Activated naive CD4-positive, alpha-beta T cell treated with anti-CD3 and anti-CD28 coated beads for 36 hours (primary cell): ENCODE measurements at places on chromosomes 2 and 18. TPM values are rescaled to one million over a fixed set of nuclear protein-coding genes. Genes with fewer than 3 reads are reported as not detected.

The RAB17 gene
- not detected for total RNA-seq

The CYP26B1 gene
- total RNA-seq, result not detected

The MRPS9 gene
- 45.3 TPM for total RNA-seq

The TRIM54 gene
- total RNA-seq, result not detected

DNA sequence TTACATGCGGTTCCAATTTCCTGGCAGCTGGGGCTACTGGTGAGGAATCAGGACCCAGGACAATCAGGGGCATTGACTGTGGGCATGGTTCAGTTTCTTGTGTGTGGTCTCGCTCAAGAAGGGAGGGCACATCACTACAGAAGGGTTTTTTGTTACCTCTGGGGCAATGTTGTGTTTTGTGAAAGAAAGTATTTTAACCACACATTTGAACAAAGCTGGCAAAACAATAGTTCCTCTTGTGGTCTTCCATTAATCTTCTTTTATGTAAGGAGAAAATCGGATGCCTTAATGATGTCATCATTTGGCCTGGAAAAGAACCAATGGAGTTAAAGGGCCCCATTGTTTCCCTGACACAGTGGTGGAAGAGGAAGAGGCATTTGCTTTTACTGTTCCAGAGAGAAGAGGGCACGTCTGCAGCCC lies 197.4 kb downstream of the SH3BP4 start:
- DNase-seq, result no peak
- H3K4me1 ChIP-seq, result no peaks in the 10 kb centered on the region
- H3K4me3 ChIP-seq, result no peak overlapping the region

- H3K4me1 ChIP-seq, result no peaks in the 10 kb centered on the region
- H3K4me3 ChIP-seq, result no peak overlapping the region
- H3K27ac ChIP-seq, result no peak overlapping the region
- H3K36me3 ChIP-seq, result no peaks in the 10 kb centered on the region
- DNase-seq, result no peak
- no peaks in the 10 kb centered on the region for H3K27me3 ChIP-seq
These were observed 30.5 kb downstream of the LRP1B start for GRCh38 chr2:142100139-142100873.

- H3K27me3 ChIP-seq, result peaks cover 10% of the 10 kb centered on the region
- no peak overlapping the region for H3K4me3 ChIP-seq
- peaks cover 6% of the 10 kb centered on the region for H3K4me1 ChIP-seq
These were observed 41.8 kb upstream of the SP3 start for GRCh38 chr2:174007010-174007409.

DNA sequence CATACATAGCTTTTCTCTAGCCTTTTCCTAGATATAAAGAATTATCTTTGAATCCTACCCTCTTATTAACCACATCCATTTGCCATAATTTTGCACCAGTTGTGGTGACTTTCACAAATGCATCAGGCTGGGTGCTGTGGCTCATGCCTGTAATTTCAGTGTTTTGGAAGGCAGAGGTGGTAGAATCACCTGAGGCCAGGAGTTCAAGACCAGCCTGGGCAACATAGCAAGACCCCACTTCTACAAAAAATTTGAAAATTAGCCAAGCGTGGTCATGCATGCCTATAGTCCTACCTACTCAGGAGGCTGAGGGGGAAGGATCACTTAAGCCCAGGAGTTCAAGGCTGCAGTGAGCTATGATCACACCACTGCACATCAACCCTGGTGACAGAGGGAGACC lies 672.4 kb upstream of the CHAC2 start:
- H3K27ac ChIP-seq, result no peak overlapping the region
- H3K4me1 ChIP-seq, result no peaks in the 10 kb centered on the region
- no peak for DNase-seq
- H3K36me3 ChIP-seq, result no peaks in the 10 kb centered on the region

DNA sequence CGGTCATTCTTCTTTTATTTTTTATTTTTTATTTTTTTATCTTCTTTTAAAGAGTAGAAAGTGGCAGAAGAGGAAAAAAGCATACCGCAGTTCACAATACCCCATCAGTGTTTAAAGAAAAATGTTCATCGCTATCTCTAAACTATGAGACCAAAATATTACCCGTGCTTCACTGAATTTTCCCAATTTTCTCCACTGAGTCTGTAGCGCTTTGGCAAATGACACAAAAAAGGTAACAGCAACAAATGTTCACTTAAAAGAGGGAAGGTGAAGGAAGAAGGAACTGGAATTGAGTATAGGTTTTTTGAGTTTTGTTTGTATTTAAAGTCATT lies 15.1 kb upstream of the RIOK3 start:
- H3K4me3 ChIP-seq, result peak overlapping the region; percentile 89
- peaks cover 21% of the 10 kb centered on the region for H3K4me1 ChIP-seq
- no peak for DNase-seq
- no peaks in the 10 kb centered on the region for H3K27me3 ChIP-seq
- no peaks in the 10 kb centered on the region for H3K36me3 ChIP-seq

DNA sequence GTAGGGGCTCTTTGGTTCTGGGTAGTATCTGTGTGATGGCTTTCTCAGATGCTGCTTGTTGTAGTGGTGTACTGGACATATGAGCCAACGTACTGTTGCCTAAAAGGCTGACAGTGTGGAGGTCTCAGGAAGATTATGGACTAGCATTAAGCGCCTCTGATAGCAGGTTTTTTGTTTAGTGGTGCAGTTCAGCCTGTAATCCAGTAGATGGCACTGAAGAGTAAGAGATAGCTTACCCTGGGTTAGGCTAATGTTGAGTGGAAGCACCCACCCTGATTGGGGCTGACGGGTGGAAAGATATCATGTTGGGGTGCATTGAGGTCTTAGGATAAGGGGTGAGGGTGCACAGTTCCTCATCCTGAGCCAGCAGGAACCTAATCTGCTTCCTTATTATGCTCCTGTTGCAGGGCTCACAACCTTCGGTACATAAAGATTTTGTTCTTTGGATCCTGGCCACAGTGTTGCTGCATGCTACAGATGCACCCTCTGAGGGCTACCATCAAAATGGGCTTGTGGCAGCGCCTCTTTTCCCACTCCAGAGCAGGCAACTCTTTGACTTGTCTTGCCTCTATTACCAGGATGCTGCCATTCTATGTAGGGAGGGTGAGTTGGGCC lies 79.6 kb downstream of the MSTN start:
- no peak overlapping the region for H3K27ac ChIP-seq
- H3K27me3 ChIP-seq, result no peaks in the 10 kb centered on the region
- no peak overlapping the region for H3K4me3 ChIP-seq
- H3K36me3 ChIP-seq, result no peaks in the 10 kb centered on the region
- H3K4me1 ChIP-seq, result no peaks in the 10 kb centered on the region
- DNase-seq, result no peak

- H3K27ac ChIP-seq, result no peak overlapping the region
- H3K4me3 ChIP-seq, result no peak overlapping the region
- no peak for DNase-seq
- no peaks in the 10 kb centered on the region for H3K27me3 ChIP-seq
- peaks cover 22% of the 10 kb centered on the region for H3K4me1 ChIP-seq
These were observed 113.2 kb downstream of the GYPC start for GRCh38 chr2:126769118-126769517.

- no peak overlapping the region for H3K27ac ChIP-seq
- H3K4me3 ChIP-seq, result peak overlapping the region; percentile 60
- H3K27me3 ChIP-seq, result no peaks in the 10 kb centered on the region
- no peak for DNase-seq
- peaks cover 21% of the 10 kb centered on the region for H3K4me1 ChIP-seq
These were observed 87.0 kb upstream of the ITGA6 start for GRCh38 chr2:172340394-172340793.

- no peak overlapping the region for H3K4me3 ChIP-seq
- peaks cover 40% of the 10 kb centered on the region for H3K27me3 ChIP-seq
- H3K27ac ChIP-seq, result no peak overlapping the region
- no peaks in the 10 kb centered on the region for H3K36me3 ChIP-seq
These were observed 17.7 kb upstream of the CYP1B1 start for GRCh38 chr2:38093527-38094165.
